ENCODE measurements at places on chromosomes 11 and 22. TPM values are rescaled to one million over a fixed set of nuclear protein-coding genes. Genes with fewer than 3 reads are reported as not detected.

CCDC81 gene
- 0.17 TPM for total RNA-seq

FAR1 gene
- total RNA-seq = 53.9 TPM

RAB38 gene
- total RNA-seq = 0.79 TPM

MIOX gene
- total RNA-seq = not detected

B3GAT1 gene
- total RNA-seq = not detected

MS4A12 gene
- not detected for total RNA-seq

MS4A14 gene
- total RNA-seq = not detected

APOA4 gene
- total RNA-seq = not detected

SLC22A12 gene
- total RNA-seq = not detected

RAB3IL1 gene
- total RNA-seq = 14.3 TPM

HPX gene
- 0.55 TPM for total RNA-seq

USP2 gene
- 0.60 TPM for total RNA-seq

MS4A4E gene
- total RNA-seq = not detected

TMPRSS5 gene
- 0.08 TPM for total RNA-seq

MFNG gene
- 3.0 TPM for total RNA-seq

SOX6 gene
- total RNA-seq = 0.25 TPM

PYGM gene
- total RNA-seq = 0.79 TPM

CBX6 gene
- total RNA-seq = 32.6 TPM

SLC15A3 gene
- not detected for total RNA-seq

SLC43A3 gene
- 0.74 TPM for total RNA-seq

TP53I11 gene
- total RNA-seq = 43.6 TPM

DNAJB7 gene
- total RNA-seq = not detected

TBX10 gene
- not detected for total RNA-seq

MUC2 gene
- total RNA-seq = 0.21 TPM

THY1 gene
- total RNA-seq = 12.7 TPM

OR8A1 gene
- not detected for total RNA-seq

MISFA gene
- 2.0 TPM for total RNA-seq

NPAS4 gene
- total RNA-seq = not detected

CD3D gene
- not detected for total RNA-seq

ADM2 gene
- total RNA-seq = 0.50 TPM

CTSF gene
- total RNA-seq = 33.8 TPM

MOV10L1 gene
- not detected for total RNA-seq

ART1 gene
- total RNA-seq = not detected

SLC17A6 gene
- not detected for total RNA-seq

RCOR2 gene
- 0.55 TPM for total RNA-seq

NOX4 gene
- total RNA-seq = not detected

CHRDL2 gene
- 2.5 TPM for total RNA-seq

TNNT3 gene
- not detected for total RNA-seq

ACER3 gene
- 19.4 TPM for total RNA-seq

GAL3ST3 gene
- not detected for total RNA-seq

ACTN3 gene
- 0.01 TPM for total RNA-seq

CBX7 gene
- 0.79 TPM for total RNA-seq

NECTIN1 gene
- total RNA-seq = 7.8 TPM

NRIP3 gene
- 1.1 TPM for total RNA-seq

OR5I1 gene
- total RNA-seq = not detected

SHANK3 gene
- total RNA-seq = 3.9 TPM

KRTAP5-8 gene
- not detected for total RNA-seq

OR4A16 gene
- total RNA-seq = not detected

CCDC88B gene
- total RNA-seq = 12.9 TPM

RAPSN gene
- 0.06 TPM for total RNA-seq

OSBP2 gene
- total RNA-seq = 15.0 TPM
